MG63 (cell line): ENCODE measurements at places on chromosomes 7 and 10. TPM values are rescaled to one million over a fixed set of nuclear protein-coding genes. Genes with fewer than 3 reads are reported as not detected.

Gene TMEM196
- total RNA-seq = not detected in 2 replicates

DNA sequence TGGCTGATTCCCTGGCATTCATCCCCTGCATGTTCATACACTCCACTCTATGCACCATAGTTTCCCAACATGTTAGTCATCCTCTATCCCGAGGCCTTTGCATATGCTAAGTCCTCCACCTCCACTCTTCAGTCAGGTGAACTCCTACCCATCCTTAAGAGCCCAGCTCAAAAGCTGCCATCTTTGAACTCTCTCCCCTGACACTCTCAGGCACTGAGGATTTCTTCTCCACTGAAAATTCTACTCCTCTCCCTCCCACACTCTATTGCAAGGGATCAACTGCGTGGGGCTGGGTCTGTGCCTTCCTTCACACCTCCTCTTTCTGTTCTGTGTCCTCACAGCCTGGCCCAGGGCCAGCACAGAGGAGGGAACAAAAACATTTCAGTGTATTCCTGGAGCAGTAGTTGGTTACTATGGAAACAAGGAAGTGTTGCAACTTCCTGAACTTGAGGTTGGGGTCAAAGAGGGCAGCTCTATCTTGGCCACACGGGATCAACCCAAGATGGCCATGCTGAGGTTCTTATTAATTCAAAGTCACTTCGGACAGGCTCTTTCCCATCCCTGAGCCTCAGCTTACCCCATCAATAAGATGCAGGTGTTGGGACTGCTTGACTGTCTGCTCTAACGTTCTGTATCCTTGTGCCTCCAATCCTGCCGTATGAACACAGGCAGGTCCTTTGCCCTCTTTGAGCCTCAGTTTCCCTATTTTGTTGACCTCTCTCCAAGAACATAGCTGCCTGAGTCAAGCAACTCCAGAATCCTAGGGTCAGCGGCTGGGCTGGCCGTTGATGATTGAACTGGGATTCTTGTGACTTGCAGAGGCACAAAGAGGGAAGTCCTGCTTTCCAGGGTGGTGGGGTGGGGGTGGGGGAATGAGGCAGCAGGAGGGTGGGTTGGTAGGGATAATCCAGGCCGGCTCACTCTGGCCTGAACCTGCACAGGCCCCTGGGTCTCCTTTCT, 15.5 kb downstream of the ZMIZ1 start:
- peak; percentile 67 for DNase-seq

GRCh38 chr7:155669717-155670505, 25.4 kb downstream of the RBM33 start:
- peak; percentile 65 for DNase-seq

GRCh38 chr10:29634764-29635625, at the start of gene SVIL:
TSS of gene SVIL (minus strand) at chr10:29634971. CDS start at chr10:29555058, 79,913 bp downstream.
- no peak for DNase-seq

- DNase-seq = no peak
Observed at GRCh38 chr7:96832092-96832662, 122.5 kb upstream of the SEM1 start.

DNA sequence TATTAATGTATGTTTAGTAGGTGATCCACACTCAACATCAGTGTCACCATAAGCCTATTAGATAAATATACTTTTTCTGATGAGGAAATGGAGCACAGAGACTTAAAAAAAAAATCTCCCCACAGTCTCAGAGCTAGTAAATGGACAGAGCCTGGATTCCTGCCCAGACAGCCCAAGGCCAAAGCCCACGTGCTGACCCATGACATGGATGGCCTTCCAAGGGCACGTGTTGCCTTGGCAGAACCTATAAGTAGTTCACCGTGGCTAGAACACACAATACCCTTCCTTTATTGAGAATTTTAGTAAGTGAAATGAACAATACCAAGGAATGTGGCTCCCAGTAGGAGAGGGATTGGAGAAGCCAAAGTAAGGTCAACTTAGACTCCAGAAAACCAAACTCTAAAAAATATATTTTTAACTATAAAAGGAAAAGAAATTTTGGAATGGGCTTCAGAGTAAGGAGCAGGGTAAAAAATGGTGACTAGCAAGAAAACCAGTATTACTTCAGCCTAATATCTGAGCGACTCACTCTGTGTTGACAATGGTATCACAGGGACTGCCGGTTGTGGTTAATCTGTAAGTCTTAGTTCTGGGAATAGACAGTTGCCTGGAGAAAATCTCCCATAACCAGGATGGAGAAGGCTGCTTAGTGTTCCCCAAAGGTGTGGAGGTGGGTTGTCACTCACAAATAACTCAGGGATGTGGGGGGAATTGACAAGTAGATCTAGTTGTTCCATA, 223.0 kb downstream of the SORCS1 start:
- no peak for DNase-seq

DNA sequence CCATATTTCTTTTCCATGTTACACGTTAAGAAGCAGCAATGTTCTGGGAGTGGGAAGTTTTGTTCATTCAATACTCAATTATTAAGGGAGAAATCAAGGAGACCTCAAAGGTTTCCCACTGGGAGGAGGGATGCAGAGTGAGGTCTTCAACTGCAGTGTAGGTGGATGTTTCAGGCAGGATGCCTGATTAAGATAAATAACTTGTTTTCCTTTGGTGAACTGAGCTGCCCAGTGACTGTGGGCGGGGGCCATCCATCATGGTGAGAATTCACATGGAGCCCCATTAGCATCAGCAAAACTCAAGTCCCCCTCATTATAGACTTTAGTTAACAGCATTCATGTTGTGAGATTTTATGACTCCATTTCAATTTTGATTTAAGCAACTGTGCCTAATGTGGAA, 121.1 kb downstream of the PLPP4 start:
- no peak for DNase-seq

DNA sequence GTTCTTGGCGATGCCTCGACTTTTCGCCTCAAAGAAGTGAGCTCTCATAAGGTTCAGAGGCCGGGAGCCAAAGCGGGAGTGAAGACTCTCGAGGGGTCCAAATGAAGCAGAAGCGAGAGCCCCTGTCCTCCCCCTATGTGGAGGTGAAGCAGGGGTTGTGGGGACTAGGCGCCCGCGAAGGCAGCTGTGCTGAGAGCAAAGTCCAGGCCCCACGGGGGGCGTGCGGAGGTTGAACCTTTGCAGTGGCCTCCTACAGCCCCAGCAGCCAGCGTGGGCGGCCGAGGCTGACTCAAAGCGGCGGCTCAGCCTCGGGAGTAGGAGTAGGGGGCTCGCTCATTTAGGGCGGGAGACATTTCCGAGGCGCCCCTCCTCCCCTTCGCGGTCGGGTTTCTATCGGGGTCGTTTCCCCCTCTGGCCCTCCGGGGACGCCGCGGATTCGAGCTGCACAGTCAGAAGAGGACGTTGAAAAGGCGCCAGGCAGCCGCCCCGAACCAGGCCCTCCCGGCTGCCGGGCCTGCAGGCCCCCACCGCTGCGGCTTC, 553 bp upstream of the ADD3 start:
- DNase-seq = peak; percentile 72
